NCI-H524 (cell line): ENCODE measurements at places on chromosomes 13 and 19.
A peak's percentile ranks its signal among the peaks of the same experiment; 100 is the strongest.

DNA sequence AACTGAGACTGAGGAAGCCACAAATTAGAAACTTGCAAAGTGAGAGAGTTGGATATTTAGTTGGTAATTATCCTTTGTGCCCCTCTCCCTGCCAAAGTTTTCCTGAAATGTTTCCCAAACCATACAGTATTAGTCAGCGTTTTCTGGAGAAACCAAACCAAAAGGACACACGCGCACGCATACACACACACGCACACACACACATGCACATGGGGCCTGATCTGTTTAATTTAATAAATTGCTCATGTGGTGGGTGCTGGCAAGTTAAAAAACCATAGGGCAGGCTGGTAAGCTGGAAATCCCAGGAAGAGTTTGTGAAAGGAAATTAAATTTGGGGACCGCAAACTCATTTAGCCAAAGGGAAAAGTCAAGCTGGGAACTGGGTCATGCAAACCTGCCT lies 11.7 kb upstream of the CYSLTR2 start:
- DNase-seq = no peak

DNA sequence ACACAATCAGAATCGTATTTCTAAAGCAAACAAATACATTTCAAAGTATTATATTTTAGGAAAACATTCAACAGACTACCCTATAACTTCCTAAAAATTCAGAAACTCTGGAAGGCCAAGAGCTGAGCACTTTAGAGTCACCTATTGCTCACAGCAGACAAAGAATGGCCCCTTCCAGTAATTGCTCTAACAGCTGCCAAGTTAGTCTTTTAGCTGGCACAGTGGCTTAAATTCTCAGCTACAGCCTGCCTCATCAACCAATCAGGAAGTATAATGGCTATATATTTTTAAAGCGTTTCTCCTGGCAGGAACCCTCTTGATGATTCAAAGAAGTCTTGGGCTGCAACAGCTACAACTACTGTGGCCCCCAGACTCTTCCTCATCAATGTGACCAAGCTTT lies 14.9 kb upstream of the SLITRK5 start:
- peak; percentile 51 for DNase-seq

GRCh38 chr13:63497601-63498000 lies 2082.0 kb upstream of the PCDH20 start:
- peak; percentile 29 for DNase-seq

- DNase-seq = no peak
Measured at GRCh38 chr13:92384410-92384809, 842.2 kb upstream of the GPC6 start.

- no peak for DNase-seq
Measured at GRCh38 chr13:105625691-105626090, 909.8 kb downstream of the EFNB2 start.

GRCh38 chr19:45161738-45162607 lies 1.2 kb upstream of the NKPD1 start:
- no peak for DNase-seq

GRCh38 chr13:41774605-41775218 lies 186.2 kb downstream of the VWA8 start:
- DNase-seq = no peak

GRCh38 chr19:13154911-13155471 lies 4.8 kb downstream of the IER2 start:
- peak; percentile 34 for DNase-seq

DNA sequence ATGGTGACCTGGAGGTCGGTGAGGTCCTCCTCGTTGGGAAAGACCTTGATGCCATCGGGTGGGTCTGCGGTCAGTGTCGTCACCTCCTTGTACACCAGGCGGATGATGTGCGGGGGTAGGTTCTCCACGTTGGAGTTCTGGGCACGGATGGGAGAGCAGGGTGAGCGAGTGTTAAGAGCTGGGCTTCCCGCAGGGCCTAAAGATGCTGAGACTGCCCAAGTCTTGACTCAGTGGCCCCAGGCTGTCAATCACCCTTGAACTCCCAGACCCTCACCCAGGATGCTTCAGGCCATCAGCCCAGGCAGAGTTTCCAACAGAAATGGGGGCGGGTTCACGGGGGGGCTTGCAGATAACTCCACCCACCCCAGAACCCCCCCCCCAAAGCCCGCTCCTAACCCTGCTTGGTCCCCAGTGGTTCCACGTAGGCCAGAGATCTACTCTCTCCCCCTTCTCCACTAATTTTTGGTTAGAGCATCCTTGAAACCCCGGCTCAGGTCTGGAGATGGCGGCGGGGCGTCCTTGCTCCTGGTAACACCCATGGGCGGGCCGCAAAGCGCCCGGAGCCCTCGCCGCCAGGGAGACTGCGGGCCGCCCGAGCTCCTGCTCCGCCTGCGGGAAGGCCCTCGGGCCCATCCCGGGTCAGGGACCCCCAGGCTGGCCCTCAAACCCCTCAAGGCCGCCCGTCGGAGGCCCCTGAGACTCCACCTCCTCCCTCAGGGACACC lies 600 bp downstream of the UBE2S start:
- no peak for DNase-seq

DNA sequence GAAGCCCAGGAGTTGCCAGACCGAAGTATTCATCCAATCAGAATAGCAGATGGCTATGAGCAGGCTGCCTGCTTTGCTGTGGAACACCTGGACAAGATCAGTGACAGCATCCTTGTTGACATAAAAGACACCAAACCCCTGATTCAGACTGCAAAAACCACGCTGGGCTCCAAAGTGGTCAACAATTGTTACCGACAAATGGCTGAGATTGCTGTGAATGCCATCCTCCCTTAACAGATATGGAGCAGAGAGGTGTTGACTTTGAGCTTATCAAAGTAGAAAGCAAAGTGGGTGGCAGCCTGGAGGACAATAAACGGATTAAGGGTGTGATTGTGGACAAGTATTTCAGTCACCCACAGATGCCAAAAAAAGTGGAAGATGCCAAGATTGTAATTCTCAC lies 250.3 kb upstream of the OBI1 start:
- no peak for DNase-seq

- DNase-seq = no peak
Measured at GRCh38 chr13:113533161-113533840, 42.8 kb upstream of the DCUN1D2 start.

- no peak for DNase-seq
Measured at GRCh38 chr13:110624766-110625756, 9.7 kb downstream of the NAXD start.

DNA sequence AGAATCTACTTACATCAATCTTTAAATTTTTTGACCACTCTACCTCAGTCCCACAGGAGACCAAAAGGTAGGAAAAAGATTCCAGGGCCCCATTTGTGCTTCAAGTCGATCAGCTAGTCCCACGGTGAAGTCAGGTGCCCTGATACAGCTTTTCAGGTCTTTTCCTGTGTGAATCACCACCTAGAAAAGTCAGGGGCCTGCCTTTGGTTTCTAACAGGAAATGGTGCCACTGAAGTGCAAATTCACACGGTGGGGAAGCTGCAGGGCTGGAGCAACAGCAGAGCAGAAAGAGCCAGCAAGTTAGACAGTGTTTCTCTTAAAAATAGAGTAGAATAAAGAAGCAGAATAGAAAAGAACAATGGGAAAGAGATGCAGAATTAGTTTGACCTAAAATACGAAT lies 107.5 kb downstream of the KLF12 start:
- no peak for DNase-seq

GRCh38 chr13:73800011-73800410 lies 334.2 kb downstream of the KLF12 start:
- no peak for DNase-seq

DNA sequence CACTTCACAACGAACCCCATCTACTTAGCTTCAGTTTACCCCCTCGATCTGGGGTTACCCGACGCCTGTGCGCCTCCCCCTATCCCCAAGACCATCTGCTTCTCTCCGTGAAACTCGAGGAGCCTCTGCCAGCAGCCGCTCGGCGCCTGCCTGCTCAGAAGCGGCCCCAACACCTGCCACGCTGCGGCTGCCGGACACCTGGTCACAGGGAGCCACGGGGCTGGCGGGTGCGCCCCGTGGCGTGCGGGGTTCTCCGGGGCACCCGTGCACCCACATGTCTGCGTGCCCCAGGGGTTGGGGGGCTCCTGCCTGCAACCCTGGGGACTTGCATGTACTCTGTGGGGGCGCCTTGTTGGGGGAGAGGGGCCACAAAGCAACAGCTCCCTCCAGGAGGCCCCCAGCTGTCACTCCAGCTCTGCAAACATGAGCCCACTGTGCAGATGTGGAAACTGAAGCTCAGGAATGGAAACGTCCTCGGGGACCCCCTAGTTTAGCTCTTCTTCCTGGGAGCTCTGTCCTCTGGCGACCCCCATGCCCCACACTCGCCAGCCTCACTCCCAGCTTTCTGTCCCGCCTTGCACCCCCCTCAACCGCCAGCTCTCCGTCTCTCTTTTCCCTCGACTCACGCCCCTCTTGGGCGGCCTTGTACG lies 7.0 kb upstream of the SEMA6B start:
- DNase-seq = peak; percentile 48

- DNase-seq = no peak
Measured at GRCh38 chr13:80533175-80533574, 192.2 kb upstream of the SPRY2 start.

DNA sequence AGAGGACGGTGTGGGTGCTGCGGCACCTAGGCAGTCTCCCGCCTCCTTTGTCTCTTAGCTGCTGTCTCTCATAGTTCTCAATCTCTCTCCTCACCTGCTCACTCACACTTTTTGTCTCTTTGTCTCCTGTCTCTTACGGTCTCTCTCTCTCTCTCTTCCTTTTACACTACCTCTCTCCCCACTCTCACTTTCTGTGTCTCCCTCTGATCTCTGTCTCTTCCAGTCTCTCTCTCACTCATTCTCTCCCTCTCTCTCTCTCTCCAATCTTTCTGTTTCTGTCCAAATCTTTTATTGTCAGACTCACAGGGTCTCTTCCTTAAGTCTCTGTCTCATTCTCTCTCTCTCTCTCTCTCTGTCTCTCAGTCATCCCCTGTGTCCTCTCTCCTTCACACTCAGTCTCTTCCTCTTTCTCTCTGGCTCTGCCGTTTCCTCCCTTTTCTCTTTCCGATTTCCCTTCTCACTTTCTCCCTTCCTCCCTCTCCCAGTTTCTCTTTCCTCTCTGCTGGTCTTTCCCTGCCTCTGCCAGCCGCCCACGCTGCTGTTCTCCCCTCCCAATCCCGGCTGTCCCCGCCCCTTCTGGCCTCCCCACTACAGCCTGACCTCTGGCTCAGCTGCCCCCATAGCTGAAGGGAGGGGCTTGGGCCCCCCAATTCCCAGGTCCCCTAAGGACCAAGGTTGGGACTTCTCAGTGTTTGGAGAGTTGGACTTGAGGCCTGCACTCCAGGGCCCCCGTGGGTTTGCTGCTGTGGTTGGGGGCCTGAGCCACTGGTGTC lies at the start of gene PLEKHA4:
PLEKHA4 (minus strand) TSS at position 504 of the 773 bp plus-strand sequence. CDS start 997 bp downstream, outside the sequence.
- no peak for DNase-seq

- no peak for DNase-seq
Measured at GRCh38 chr19:12543855-12544254, 7.4 kb downstream of the ZNF564 start.

DNA sequence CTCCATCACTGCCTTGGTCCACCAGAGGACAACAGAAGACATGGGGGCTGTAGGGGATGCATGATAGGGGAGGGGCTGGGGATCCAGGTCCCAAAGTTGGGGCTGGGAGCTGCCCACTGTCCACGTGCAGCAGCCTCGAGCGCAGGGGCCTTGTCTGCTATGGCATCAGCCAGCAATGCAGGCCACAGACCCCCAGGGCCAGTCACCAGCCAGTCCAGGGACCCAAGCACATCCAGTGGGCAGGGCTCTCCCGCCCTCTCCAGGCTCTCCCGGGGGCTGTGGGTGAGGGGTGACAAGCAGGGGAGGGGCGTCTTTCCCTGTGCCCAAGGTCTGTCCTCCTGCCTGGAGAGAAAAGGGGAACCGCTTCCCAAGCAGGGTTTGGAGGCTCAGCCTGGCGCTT lies 32.8 kb downstream of the PEPD start:
- no peak for DNase-seq

GRCh38 chr19:54905421-54905802 lies 536 bp upstream of the NCR1 start:
- no peak for DNase-seq

DNA sequence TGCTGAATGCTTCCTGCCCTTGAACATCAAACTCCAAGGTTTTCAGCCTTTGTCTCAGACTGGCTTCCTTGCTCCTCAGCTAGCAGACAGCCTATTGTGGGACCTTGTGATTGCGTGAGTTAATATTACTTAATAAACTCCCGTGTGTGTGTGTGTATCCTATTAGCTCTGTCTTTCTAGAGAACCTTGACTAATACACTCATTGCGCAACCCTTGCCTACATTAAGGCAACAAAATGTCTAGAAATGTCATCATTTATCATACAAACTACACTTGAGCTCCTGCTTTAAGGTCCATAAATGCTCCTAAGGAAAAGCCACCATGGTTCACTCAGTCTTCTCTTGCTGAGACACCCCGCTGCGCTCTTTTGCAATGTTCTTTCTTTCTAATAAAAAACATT lies 2861.0 kb downstream of the PCDH9 start:
- DNase-seq = no peak

DNA sequence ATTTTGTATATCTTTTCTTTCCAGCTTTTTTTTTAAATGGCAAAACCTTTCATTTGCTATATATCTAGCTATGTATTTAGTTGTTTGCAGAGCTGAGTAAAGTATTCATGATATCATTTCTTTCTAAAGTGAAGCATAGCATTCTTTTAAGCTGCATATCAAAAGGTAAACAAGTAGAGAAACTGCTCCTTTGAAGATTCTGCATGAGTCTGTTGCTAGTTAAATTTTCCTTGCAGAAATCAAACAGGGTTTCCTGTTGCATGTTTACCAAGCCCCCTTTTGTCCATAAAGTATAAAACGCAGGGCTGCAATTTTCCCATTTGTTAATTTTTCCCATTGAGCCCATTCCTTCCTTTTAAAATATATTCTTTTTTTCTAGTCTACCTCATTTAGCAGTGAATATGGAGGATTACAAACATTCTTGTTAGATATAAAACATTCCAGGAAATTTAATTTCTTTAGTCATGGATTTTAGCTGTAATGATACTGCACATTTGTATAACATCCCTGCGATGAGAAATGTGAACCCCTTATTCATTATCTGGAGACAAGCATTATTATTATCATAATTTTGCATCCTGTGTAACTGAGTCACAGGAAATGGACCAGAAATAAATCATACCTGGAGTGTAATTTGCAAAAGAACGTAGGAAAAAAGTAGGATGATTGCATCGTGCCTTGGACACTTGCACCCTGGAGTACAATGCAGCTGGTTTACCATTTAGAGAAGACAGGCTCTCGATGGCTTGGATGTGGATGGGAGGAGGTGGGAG lies 110.9 kb upstream of the ARGLU1 start:
- DNase-seq = no peak

GRCh38 chr13:106609116-106609515 lies 41.2 kb upstream of the ARGLU1 start:
- no peak for DNase-seq
